ENCODE measurements at places on chromosomes 7 and 10.

GRCh38 chr10:102675666-102676533 lies 31.6 kb downstream of the TRIM8 start:
- DNase-seq: peak; percentile 44

- no peak for DNase-seq
Measured at GRCh38 chr7:29146888-29147609, 712 bp upstream of the CPVL start.

GRCh38 chr7:127904670-127904985 lies 126.6 kb downstream of the LRRC4 start:
- no peak for DNase-seq

- no peak for DNase-seq
Measured at GRCh38 chr10:51145375-51145774, 71.1 kb downstream of the PRKG1 start.

- peak; percentile 63 for DNase-seq
Measured at GRCh38 chr7:70856901-70857630, 274.9 kb upstream of the GALNT17 start.

DNA sequence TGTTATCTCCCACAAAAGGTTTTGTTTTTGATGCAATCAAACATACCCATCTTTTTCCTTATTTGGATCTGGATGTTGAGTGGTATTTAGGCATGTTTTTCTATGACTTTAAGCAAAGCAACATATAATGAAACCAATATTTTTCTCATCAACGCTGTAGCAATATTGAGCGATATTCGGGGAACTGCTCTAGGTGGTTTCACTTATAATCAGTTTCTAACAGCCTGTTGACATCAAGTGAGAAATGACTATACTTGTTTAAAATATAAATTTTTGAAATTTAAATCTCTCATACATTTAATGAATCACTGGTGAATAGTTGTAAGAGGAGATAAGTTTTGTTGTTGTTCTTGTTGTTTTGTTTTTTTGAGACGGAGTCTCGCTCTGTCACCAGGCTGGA lies 52.8 kb upstream of the CCAR1 start:
- DNase-seq: no peak

DNA sequence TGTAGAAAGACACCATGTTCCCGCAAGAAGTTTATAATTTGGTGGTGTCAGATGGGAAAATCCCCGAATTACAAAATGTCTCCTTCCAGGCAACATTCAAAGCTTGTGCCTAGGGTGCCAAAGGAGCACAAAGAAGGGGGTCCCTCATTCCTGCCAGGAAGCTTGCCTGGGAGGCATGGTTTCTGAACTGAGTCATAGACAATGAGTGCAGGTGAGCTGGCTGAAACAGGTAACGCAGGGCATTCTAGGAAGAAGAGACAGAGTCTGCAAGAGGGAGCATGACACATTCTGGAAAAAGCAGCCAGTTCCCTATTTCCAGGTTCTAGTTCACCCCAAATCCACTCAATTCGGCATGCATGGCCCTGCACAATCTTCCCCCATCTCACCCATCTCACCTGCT lies 11.9 kb upstream of the CALU start:
- DNase-seq: no peak
